ENCODE measurements at places on chromosomes 6 and 20. TPM values are rescaled to one million over a fixed set of nuclear protein-coding genes. Genes with fewer than 3 reads are reported as not detected.

DNA sequence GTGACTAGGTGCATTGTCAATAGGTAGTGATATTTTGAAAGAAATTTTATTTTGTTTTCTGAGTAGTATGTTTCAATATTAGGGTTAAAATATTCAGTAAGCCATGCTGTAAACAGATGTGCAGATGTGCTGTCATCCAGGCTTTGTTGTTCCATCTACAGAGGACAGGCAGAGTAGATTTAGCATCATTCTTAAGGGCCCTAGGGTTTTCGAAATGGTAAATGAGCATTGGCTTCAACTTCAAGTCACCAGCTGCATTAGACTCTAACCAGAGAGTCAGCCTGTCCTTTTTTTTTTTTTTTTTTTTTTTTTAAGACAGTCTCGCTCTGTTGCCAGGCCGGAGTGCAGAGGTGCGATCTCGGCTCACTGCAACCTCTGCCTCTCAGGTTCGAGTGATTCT lies 27.1 kb upstream of the BACH2 start:
- DNase-seq, result no peak

ZC3H12D gene
- total RNA-seq, result 67.9 TPM

GRCh38 chr6:37244430-37245310 lies 12.9 kb upstream of the TBC1D22B start:
- DNase-seq, result no peak

- no peak for DNase-seq
Measured at GRCh38 chr6:72623808-72624207, 1.9 kb downstream of the KCNQ5 start.

LTA gene
- total RNA-seq, result 110 TPM

GRCh38 chr6:5605937-5606336 lies 344.6 kb downstream of the FARS2 start:
- no peak for DNase-seq

GRCh38 chr6:139131736-139132280 lies 3.1 kb upstream of the HECA start:
- DNase-seq, result no peak

DNA sequence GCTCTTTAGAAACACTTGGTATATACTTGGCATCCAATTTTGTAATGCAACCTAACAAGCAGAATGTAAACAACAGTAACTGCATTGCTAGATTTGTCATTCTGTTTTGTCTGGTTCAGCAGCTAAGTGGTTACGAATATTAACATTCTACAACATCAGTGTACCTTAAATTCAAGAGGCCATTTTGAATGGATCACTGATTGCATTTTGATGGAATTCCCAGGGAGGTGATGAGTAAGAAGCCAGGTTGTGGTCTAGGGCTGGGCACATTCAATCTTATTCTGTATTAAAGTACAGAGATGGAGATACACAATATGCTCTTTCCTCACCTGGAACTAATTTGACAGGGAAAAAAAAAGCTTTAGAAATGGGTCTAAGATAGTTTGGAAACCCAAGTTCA lies 483.5 kb downstream of the PRKN start:
- no peak for DNase-seq

- no peak for DNase-seq
Measured at GRCh38 chr20:32609111-32609773, 24.1 kb upstream of the NOL4L start.

GRCh38 chr6:113172531-113172966 lies 684.6 kb upstream of the MARCKS start:
- no peak for DNase-seq

- DNase-seq, result no peak
Measured at GRCh38 chr20:62918831-62919230, 7.5 kb downstream of the DIDO1 start.

- no peak for DNase-seq
Measured at GRCh38 chr6:71388856-71389527, 100.4 kb downstream of the OGFRL1 start.

DNA sequence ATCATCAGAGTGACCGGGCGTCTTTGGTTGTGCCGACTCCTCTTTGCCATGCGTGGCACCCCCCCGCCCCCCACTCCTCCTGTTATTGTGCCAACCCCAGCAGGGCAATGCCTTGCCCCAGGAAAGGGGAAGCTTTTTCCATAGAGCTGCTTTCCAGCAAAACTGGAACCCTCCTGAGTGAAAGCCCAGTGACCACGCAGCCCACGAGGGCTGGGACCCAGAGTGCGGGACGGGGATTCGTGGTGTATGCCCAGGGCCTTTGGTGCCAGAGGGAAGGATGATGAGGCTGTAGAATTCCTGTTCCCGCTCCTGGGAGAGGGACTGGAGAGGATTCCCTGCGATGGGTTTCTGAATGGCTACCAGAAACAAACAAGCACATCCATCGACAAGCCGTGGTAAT lies 116.8 kb upstream of the BACH2 start:
- DNase-seq, result no peak

GRCh38 chr6:111573892-111574797 lies 31.5 kb downstream of the TRAF3IP2 start:
- DNase-seq, result no peak

GRCh38 chr20:58998656-58999055 lies 8.4 kb downstream of the CTSZ start:
- DNase-seq, result no peak

RIMS1 gene
- not detected for total RNA-seq

DNA sequence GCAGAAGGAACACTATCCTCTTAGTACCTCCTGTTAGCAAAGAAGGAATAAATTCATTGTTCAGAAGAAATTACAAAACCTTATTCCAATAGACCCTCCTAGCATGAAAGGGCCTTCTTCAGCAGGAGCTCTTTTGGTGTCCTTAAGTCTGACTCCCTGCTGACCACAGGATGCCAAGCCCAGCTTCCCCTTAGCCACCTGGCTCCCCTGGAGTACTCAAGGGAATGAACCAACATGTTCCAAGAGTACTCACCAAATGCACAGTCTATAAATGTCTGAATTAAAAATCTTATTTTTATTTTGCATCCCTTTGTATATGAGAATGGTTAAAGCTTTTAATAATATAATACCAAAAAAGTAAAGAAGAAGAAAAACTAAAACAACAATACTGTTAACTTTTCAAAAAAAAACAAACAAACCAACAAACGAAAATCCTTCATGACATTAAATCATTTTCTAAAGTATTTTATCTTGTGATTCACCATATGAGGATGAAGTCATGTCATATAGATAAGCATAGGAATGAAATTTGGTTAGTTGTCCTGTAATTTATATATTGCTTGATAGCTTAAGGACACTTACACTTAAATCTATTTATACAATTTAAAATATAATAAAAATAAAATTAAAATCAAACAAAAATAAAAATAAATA lies 1355.1 kb downstream of the HACE1 start:
- no peak for DNase-seq

DNA sequence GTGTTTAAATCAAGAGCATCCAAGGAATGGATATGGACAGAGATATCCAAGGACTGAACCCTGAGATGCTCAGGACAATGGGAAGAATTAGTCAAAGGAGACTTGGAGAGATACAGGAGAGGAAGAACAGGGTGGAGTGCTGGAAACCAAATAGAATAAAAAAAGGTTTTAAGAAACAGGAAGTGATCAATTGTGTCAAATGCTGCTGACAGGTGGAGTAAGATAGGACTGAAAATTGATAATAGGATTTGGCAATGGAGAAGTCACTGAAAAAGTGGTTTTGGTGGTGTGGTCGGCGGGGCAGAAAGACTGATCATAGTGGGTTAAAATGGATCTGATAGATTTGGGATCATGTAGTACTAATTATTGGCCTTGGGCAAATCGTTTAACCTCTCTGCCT lies 37.9 kb upstream of the PNRC1 start:
- no peak for DNase-seq

DNA sequence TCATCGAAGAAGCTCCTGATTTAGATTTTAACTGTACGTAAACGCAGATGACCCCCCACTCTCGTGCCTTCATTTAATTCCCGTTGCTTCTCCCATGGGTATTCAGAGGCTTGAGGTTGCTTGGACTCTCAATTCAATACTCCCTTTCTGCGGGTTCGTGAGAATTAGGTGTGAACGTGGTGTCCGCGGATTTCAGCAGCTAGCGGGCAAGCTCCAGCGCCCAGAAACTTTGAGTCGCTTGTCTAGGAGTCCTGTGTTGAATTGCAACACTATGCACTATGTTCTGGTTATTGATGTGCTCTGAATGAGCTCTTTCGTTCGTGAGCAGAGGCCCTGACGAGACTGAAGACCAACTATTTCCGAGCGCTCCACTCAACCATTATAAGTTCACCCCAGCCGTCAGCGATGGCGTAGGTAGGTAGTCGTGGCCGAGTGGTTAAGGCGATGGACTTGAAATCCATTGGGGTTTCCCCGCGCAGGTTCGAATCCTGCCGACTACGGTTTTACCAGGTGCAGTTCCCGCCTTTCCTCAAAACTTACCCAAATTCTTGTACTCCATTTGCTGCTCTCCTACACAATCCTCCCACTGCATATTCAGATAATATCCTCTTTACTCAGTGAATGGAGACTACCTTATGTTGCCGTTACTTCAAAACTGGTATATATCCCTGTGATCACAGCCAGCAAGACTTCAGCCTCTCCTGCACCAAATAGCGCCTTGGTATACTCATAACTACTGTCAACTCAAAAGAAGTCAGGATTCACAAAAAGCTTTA lies 72.6 kb upstream of the ZNF184 start:
- no peak for DNase-seq

- DNase-seq, result no peak
Measured at GRCh38 chr6:132139611-132140010, 188.4 kb upstream of the CCN2 start.

ZBTB12 gene
- 4.5 TPM for total RNA-seq

- DNase-seq, result no peak
Measured at GRCh38 chr6:3743541-3743940, 8.0 kb downstream of the PXDC1 start.

SCAND1 gene
- total RNA-seq, result 51.7 TPM

DNA sequence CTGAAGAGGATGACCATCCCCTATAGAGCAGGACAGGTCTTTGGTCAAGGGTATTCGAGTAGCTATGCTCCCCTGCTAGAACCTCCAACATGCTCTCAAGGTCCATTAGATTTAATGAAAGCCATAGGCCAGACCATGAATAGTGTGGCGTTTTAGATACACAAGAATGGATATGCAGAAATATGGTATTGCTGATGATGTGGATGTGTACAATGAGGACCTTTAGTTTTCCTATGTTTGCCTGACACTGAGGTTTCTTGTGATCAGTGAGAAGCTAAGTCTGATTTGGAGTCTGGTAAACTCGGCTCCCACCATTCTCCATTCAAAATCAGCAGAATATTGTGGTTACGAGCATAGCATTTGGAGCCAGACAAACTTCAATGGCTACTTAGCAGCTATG lies 125.6 kb downstream of the TSHZ2 start:
- no peak for DNase-seq

- DNase-seq, result no peak
Measured at GRCh38 chr6:43434001-43434840, 6.9 kb downstream of the ABCC10 start.

HCRTR2 gene
- not detected for total RNA-seq

COL21A1 gene
- total RNA-seq, result not detected

GRCh38 chr6:111057074-111057752 lies 30.1 kb upstream of the SLC16A10 start:
- peak; percentile 54 for DNase-seq

DNA sequence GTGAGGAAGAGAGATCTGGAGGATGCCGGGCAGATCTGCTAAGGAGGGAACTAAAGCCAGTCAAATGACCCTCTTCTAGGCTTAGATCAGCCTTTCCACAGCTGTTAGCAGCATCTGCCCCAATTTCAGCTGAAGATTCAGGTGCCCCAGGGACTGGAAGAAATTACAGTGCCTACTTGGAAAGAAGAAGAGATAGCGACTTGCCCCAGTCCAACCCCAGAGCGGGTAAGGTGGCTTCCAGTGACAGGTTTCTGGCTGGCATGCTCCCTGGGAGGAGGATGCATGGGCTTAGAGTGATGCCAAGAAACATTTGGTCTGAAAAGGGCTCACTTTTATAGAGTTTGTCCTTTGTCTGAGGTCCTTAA lies 620 bp downstream of the TJAP1 start:
- peak; percentile 20 for DNase-seq

DNA sequence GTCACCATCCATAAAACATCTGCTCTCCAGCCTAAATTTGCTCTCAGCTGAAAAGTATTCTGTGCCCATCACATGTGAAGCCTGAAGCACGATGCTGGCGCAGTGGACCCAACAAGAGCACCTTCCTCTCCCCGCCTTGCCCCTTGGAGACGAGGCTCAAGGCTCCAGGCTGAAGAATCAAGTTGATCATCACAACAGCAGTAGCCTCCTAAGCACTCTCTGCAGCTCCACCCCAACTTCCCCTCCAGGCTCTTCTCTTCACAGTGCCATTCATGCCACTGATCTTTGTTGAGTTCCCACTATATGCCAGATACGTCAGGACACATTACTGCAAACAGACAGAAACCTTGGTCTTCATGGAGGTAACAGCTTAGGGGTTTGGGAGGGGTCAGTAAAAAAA lies 41.6 kb upstream of the ZNF217 start:
- DNase-seq, result no peak

TRIM10 gene
- total RNA-seq, result not detected

FRS3 gene
- total RNA-seq, result 6.4 TPM

- DNase-seq, result no peak
Measured at GRCh38 chr6:141347086-141347485, 785.6 kb upstream of the GJE1 start.

GRCh38 chr6:12458558-12458957 lies 168.4 kb downstream of the EDN1 start:
- DNase-seq, result no peak

LY6G5C gene
- total RNA-seq, result 3.1 TPM

DNA sequence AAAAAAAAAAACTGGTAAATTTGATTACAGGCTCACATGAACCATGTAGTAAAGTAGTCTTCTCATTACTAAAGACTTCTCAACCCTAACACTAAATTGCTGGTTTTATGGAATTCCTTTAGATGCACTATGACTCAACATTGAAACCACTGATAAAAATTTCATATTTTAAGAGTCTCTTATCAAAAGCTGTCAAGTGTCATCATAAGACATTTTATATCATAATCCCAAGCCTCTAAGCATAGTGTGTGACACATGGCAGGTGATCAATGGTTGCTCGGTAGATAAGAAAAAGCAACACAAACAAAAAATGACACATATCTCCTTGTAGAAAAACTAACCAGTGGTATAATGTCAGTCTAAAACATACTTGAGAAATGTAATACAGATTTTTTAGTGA lies 258.4 kb downstream of the RNGTT start:
- no peak for DNase-seq

DNA sequence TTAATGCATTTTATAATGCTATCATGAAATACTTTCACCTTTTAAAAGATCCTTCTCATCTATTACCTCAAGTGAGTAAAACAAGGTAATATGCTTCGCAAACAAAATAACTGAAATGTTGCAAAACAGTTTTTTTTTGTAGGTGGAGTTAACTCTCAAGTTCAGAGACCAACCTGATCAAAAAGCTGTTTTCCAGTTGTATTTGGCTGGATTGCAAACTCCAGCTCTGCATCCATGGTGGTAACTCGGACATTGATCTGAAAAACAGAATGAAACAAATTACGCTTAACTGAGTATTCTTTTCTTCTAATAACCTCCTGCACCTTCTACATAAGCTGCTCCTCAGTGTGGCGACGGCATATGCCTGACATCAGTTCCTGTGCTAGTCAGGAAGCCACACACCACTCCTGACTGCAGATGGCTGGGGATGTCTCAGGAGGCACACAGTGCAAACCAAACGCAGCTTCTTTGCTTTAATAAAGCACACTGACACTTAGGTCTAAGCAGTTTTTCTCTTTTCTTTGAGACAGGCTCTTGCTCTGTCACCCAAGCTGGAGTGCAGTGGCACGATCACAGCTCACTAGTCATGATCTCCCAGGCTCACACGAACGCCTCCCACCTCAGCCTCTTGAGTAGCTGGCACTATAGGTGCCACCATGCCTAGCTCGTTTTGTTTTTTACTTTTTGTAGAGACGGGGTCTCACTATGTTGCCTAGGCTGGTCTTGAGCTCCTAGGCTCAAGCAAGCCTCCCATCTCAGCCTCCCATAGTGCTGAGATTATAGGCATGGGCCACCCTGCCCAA lies 29.9 kb downstream of the EZR start:
- peak; percentile 77 for DNase-seq

Data from naive thymus-derived CD4-positive, alpha-beta T cell (primary cell).